ENCODE measurements at places on chromosomes 1 and 21.
A peak's percentile ranks its signal among the peaks of the same experiment; 100 is the strongest.

DNA sequence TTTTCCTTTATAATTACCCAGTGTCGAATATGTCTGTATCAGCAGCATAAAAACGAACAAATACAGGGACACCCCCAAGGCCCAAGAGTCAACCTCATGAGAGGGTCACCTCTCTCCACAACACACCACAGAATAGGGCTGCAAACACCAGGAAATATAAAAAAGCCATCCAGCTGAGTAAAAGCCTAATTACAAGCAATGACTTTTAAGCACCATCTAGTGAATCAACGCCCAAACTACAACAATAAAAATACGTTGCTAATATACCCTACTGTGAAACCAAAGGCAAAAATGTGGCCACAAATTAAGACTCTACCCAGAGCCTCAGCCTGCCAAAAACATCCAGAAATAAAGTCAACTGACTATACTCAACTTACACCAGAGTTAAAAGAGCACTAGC, 817.9 kb upstream of the NEGR1 start:
- DNase-seq: no peak

DNA sequence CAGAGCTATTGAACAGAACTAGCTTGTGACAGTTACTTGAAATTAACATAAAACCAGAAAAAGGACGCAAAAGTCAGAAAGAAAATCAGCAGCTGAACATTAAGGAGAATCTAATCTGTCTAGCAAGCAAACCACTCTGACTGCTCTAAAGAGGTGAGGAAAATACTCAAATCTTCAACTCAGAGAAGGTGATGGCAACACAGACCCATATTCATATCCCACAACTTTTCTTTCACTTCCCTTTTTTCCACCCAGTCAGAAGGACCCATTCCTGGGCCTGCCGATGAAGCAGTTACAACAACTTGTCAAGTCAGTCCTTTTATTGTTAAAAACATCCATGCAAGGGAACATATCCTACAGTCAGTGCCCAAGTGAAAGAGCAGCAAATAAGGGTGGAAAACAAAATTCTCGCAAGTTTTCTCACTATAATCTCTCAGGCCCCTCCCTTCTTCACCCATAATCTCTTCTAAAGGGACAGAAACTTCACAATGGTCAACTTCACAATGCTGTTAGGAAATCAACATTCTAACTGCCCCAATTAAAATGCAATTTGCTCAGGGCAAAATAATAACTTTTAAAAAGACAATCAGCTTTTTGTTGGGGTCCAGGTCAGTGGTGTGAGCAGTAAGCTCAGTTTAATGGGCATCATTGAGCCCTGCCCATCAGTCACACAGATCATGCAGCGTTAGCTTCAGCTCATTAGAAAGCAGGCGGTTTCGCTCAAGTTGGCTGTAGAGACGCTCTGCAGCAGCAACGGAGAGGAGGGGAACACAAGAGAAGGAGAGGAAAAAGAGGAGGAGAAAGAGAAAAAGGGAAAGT, 3.6 kb upstream of the NUP210L start:
- no peak for DNase-seq

DNA sequence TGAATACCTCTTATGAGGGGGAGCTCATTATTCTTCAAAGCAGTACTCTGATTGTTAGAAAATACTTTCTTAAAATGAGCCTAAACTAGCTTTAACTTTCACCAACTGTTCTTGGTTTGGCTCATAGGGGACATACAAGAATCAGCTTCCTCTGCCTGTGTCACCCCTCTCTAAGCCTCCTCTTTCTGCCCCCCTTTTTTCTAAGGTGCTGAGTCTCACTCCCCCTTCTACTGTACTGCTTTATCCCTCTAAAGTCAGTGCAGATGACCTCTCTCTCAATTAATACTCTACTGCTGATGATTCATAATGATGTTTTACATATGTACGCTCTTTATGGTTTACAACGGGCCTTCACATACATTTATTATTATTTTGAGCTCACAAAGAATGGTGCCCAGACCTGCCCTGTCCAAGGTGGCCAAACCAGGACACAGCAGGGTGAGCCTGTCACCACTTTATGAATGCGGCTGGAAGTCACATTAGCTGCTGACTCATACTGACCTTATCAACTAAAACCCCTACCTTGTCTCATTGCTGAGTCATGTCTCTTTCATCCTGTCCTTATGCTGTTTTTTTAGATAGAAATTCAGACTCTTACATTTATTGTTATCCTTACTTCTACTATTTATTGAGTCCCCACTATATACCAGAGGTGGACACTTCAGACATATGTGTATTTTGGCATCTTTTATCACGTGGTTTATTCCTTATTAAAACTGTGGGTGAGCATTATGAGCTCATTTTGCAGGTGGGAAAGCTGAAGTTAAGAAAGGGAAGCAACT, 126.9 kb downstream of the RNF220 start:
- DNase-seq: peak; percentile 84

- no peak for DNase-seq
Measured at GRCh38 chr1:154614247-154614646, 6.3 kb upstream of the ADAR start.

DNA sequence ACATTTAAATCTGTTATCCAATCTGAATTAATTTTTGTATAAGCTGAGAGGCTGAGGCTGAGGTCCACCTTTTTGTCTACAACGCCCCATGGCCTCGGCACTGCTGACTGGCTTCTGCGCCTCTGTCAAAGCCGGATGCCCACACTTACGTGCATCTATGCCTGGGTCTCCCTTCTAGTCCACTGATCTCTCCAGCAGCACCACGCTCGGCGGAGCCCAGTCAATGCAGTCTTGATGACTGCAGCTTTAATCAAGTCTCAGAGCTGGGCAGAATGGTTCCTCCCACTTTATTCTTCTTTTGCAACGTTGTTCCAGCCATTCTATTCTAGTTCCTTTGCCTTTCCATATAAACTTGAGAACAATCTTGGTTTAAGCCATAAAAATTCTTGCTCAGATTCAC, 9.4 kb downstream of the PRDM15 start:
- no peak for DNase-seq

- peak; percentile 58 for DNase-seq
Measured at GRCh38 chr1:90579212-90579802, 137.8 kb downstream of the BARHL2 start.

DNA sequence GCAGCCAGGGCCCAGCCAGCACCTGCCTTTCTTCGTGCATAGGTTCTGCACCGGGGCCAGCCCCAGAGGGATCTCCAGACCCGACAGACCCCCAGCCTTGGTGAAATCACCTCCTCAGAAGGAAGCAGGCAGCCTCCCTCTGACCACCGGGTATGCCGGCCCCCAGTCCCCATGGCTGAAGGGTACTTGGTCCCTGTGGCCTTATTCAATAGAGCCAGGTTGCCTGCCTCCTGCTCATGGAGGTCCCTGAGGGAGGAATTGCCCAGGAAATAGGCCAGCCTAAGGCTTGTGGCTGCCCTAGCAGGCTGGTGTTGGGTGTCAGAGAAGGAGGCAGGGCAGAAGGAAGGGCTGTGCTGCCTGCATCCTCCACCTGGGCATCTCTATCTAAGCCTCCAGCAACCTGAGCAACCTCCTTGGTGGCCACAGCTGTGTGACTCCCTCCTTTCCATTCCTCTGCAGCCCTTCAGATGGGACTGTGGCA, 338.2 kb upstream of the VAMP3 start:
- no peak for DNase-seq

GRCh38 chr1:19074361-19074901, 118.0 kb upstream of the IFFO2 start:
- no peak for DNase-seq

DNA sequence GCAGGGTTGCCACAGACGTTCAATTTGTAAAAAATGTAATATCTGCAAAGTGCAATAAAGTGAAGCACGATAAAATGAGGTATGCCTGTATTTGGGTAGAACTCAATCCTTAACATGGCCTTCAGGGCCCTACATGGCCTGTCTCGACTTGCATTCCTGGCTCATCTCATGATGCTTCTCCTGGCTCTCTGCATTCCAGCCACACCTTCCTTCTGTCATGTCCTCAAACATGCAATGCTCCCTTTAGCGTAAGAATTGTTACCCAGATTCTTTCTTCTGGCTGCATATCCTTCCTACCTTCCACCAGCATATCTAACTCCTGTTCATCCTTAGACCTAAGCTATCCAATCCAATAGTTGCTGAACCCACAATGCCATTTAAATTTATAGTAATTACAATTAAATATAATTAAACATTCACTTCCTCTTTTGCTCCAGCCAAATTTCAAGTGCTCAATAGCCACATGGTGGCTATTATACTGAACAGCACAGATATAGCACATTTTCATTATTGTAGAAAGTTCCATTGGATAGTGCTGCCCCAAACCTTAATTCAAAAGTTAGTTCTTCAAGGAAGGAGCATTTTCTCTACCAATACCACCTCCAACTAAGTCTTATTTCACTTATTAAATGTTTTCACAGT, 32.6 kb downstream of the FGGY start:
- no peak for DNase-seq

GRCh38 chr21:39633770-39634181, 21.0 kb downstream of the B3GALT5 start:
- DNase-seq: no peak

GRCh38 chr1:231206856-231207255, 34.2 kb upstream of the GNPAT start:
- no peak for DNase-seq

DNA sequence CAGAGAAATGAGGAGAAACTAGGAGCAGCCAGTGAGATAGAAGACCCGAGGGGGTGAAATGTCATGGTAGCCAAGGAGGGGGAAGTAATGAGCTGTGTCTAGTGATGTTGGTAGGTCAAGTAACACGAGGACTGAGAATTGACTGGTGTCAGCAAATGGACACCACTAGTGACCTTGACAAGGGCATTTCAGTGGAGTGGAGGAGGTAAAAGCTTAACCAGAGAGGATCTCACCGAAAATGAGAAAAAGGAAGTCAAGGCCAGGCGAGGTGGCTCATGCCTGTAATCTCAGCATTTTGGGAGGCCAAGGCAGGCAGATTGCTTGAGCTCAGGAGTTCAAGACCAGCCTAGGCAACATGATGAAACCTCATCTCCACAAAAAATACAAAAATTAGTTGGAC, 3.0 kb upstream of the ZYG11B start:
- DNase-seq: no peak

- DNase-seq: no peak
Measured at GRCh38 chr1:110506541-110506940, 12.4 kb downstream of the KCNA10 start.

- DNase-seq: peak; percentile 98
Measured at GRCh38 chr1:225928186-225929175, 4.4 kb upstream of the PYCR2 start.

Measured in hematopoietic multipotent progenitor cell treated with erythropoietin and hydrocortisone succinate and interleukin-3 and kit ligand, for 15 days (in vitro differentiated cells).